ENCODE measurements at places on chromosomes 12 and 14.
A peak's percentile ranks its signal among the peaks of the same experiment; 100 is the strongest.

DNA sequence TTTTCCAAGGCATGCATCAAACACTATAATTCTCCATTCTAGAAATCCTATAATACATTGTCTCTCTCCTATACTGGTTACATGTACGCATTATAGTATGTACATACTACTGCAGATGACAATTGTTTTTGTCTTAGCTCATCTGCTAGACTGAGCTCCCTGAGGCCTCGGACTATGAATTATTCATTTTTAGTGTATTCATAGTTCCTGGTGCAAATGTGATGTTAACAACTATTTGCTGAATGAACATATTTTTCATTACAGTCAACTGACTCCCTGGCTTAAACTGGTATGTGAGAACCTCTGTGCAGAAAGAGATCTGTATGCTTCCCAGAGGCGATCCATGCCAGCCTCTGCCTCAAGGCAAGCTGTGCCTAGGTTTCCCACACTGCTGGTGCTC lies 91.8 kb upstream of the PARP11 start:
- H3K4me3 ChIP-seq: no peak overlapping the region
- no peak for DNase-seq
- H3K36me3 ChIP-seq: no peaks in the 10 kb centered on the region

DNA sequence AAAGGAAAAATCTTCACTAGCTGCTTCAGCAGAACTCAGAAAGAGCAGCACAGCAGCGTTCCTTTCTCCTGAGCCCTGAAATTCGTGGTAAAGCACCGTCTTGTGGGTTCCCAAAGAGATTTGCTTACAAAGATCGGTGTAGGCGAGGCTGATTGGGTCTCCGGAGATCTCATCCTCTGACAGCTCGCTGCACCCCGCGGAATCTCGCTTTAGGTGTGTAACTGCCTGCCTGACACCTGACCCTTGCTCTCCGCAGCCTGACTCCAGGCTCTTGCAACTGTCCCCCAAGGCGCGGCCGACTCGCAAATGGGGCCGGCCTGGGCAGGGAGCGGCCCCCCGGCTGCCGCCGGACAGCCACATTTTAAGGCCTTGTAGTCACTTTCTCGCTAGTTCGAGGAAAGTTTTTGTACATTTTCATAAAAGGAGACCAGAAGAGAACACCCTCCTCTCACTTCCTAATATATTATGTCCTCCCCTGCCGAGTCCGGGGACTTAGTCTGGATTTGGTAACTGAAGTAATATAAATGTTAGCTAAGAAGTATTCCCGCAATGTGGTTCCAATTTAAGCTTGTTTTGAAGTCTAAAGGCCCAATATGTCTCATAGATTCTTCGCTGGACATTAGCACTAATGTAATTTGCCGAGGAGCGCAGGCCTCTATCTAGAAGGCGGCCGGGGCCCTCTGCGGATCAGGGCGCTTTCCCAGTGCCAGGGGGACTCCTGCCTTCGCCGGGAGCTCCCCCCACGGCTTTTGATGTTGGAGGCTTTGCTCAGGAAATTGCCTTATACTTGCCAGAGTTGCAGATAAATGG lies 177.3 kb upstream of the CDKN3 start:
- no peaks in the 10 kb centered on the region for H3K4me1 ChIP-seq
- no peak overlapping the region for H3K4me3 ChIP-seq
- no peak for DNase-seq
- no peaks in the 10 kb centered on the region for H3K36me3 ChIP-seq

DNA sequence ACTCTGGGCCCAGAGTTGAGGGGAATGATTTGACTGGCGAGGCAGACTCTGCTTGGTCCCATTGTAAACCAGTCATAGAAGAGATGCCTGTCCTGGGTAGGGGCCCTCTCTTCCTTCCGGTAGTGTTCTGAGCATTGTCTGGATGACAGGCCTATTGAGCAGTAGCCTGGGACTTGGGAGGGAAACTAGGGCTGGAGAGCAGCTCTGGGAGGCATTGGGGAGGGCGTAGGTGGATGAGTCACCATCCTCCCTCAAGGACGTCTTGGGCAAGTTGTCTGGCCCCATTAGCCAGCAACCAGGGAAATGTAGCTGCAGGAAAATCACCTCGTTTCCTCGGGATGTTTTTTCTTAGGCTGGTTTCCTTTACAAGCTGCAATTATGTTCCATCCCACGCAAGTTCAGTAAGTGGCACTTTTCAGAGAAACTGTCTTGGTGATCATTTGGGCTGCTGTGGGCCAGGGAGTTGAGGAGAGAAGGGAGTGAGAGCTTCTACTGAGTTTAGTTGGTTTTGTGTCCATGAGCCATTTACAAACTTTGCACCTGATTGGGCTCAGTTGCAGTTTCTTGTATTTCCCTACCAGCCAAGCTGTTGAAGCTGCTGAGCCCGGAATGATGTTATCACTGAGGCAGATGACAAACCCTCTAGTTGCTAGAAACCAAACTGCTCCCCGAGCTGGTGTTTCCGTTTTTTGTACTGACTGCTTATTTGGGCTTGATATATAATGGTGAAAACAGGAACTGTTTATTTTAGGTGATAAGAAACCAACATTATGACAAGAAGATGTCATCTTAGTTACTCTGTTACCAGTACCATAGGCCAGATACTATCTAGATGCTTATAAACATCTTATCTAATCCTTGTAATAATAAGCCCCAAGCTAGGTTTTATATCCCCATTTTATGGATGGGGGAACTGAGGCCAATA lies 147.6 kb downstream of the CHST11 start:
- H3K4me1 ChIP-seq: peaks cover 28% of the 10 kb centered on the region
- H3K4me3 ChIP-seq: no peak overlapping the region
- no peaks in the 10 kb centered on the region for H3K36me3 ChIP-seq
- H3K27ac ChIP-seq: peak overlapping the region; percentile 95
- peak; percentile 88 for DNase-seq

- no peak for DNase-seq
- H3K36me3 ChIP-seq: no peaks in the 10 kb centered on the region
- no peaks in the 10 kb centered on the region for H3K4me1 ChIP-seq
- H3K27me3 ChIP-seq: no peaks in the 10 kb centered on the region
- H3K4me3 ChIP-seq: no peak overlapping the region
These were observed 95.2 kb downstream of the EGLN3 start for GRCh38 chr14:33855672-33856071.

DNA sequence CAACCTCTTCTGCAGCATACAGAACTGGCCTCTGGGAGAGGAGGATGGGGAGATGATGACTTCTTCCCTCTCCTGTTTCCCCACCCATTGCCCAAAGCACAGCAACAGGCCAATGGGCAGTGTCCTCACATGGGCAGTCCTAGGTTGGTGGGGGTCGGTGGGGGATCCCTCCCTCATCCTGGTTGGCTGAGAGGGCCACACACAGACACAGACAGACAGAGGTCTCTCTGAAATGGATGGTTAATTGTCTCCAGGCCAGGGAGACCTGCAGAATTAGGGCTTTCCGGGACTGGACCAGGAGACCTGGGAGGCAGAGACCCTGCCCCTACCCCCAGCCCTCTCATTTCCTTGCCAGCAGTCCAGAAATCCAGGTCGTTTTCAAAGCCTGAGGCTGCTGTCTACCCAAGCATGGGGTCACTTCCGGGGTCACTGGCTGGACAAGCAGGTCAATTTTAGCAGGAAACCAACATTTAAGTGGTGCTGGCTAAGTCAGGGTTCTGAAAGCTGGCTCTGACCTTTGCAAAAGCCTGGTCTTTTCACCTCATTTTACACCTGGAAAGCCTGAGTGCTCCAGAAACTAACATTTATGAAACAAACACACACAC lies 48.6 kb upstream of the TBX3 start:
- H3K4me1 ChIP-seq: no peaks in the 10 kb centered on the region
- no peak overlapping the region for H3K4me3 ChIP-seq
- H3K27ac ChIP-seq: no peak overlapping the region

GRCh38 chr14:65594153-65594881 lies 181.8 kb downstream of the FUT8 start:
- no peaks in the 10 kb centered on the region for H3K27me3 ChIP-seq
- H3K36me3 ChIP-seq: 0 out of 2 replicates have a peak, but pooled peaks cover 3% of the 10 kb centered on the region
- no peak overlapping the region for H3K27ac ChIP-seq
- no peak overlapping the region for H3K4me3 ChIP-seq

DNA sequence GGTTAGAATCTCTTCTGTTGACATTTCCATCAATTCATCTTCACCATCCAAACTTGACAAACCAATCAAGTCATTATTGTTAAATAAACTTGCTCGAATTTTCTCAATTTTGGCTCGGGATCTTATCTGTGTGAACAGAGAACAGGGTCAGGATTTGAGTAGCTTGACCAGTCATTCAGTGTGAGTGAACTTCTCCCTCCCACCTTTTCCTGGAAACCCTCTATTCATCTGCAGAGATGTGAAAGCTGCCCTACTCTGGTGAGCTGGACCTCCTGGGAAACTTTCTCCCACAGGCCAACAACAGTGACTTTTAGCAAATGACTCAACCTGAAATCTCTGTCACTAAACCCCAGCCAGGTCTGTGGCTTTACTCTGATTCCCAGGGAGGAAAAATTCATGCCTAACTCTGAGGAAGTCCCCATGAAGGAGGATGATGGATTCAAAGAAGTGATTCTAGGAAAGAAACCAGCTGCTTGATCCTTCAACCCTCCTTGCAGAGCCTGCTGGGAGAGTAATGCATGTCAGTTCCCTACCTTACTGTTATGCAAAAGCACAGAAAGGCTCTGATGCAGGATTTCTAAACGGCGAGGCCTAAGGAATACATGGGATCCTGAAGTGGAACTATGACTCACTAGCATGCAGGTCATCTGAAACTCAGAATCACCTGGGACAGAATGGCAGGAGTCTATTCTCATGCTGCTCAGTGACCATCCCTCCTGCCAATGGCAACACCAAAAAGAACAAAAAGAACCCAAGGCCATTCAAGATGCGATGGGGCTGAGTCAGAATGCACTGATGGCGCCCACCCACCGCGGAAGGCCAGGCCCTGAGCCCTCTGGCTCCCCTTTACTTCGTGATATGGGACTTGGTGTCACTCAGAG lies 58.0 kb downstream of the TRAFD1 start:
- H3K36me3 ChIP-seq: peaks cover 16% of the 10 kb centered on the region
- no peaks in the 10 kb centered on the region for H3K4me1 ChIP-seq
- H3K4me3 ChIP-seq: no peak overlapping the region
- no peak for DNase-seq
- no peak overlapping the region for H3K27ac ChIP-seq

DNA sequence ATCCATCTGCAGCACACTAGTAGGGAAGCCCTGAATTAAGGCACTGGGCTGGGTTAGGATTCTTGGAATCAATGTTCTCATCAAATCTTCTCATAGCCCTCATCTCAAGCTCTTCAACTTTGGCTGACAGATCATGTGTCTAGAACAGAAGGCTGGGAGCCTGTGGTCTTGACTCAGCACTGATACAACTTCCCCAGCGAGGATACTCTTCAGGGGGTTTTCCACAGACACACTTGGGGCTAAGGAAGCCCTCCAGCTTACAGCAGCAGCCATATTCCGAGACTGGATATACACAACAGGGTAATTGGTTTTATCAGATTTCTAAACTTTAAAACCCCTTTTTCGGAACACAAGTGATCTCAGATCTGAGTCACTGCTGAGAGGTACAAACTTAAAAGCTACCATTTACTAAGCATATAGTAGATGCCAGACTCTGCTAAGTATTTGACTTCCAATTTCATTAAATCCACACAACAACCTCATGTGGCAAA lies 3.5 kb downstream of the FMNL3 start:
- no peaks in the 10 kb centered on the region for H3K36me3 ChIP-seq
- no peak for DNase-seq
- H3K27me3 ChIP-seq: no peaks in the 10 kb centered on the region
- H3K27ac ChIP-seq: no peak overlapping the region
- peaks cover 7% of the 10 kb centered on the region for H3K4me1 ChIP-seq

DNA sequence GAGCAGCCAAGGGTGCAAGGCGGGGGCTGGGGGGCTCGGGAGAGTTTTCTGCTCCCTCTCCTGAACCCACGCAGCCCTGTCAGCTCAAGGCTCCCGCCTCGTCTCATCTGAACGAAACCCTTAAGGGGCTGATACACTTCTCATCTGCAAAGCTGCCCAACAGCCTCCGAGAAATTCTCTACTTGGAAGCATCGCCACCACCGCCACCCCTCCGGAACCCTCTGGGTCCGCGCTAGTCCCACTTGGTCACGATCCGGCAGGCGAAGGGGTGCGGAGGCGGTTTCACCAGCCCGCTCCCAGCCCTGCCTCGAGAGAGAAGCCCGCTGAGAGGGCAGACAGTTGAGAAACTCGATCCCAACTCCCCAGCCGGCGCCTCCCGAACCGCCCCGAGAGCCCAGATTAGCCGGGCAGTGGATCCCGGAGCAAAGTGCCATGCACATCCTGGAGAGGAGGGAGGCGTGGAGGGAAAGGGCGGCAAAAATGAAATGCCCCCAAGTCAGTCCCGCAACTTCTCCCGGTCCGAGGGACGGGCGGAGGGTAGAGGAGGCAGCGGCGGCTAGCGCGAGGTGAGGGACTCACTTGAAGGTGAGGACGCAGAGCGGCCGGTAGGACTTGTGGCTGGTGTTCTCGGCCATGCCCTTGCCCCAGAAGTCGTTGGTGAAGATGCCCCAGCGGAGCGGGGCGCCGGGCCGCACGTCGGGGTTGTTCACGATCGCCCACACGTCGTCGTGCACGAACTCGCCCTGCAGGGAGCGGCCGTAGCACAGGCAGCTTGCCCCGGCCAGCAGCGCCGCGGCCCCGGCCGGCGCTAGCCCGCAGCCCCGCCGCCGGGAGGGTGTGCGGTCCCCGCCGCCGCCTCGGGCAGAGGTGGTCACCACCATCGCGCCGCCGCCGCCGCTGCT lies 620 bp downstream of the TMTC1 start:
- H3K36me3 ChIP-seq: no peaks in the 10 kb centered on the region
- peak; percentile 29 for DNase-seq
- H3K27ac ChIP-seq: peak overlapping the region; percentile 54
- peak overlapping the region; percentile 56 for H3K4me3 ChIP-seq
- peaks cover 5% of the 10 kb centered on the region for H3K4me1 ChIP-seq

GRCh38 chr14:95137804-95138167 lies 19.5 kb downstream of the DICER1 start:
- peaks cover 24% of the 10 kb centered on the region for H3K4me1 ChIP-seq
- DNase-seq: no peak
- peaks cover 34% of the 10 kb centered on the region for H3K36me3 ChIP-seq
- no peak overlapping the region for H3K27ac ChIP-seq

DNA sequence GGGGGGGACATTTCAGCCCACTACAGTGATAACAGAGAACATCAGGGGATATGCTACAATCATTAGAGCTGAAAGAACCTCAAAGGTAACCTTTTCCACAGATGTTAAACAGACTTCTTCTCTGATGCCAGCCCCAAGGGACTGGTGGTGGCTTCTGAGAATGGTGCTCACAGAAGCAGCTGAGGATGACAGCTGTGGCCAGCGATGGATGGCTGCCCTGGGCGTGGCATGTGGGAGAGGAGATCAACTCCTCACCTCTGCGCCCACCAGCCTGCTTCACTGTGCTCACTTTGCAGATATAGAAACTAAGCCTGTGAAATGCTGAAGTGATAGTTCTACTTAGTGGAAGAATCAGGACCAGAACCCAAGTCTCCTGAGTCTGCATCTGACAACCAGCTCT lies 33.0 kb downstream of the FOXN3 start:
- H3K27ac ChIP-seq: no peak overlapping the region
- no peaks in the 10 kb centered on the region for H3K4me1 ChIP-seq
- no peak overlapping the region for H3K4me3 ChIP-seq
- H3K27me3 ChIP-seq: no peaks in the 10 kb centered on the region
- no peak for DNase-seq

- H3K4me1 ChIP-seq: peaks cover 27% of the 10 kb centered on the region
- peak; percentile 49 for DNase-seq
- H3K27me3 ChIP-seq: no peaks in the 10 kb centered on the region
- peaks cover 14% of the 10 kb centered on the region for H3K36me3 ChIP-seq
- no peak overlapping the region for H3K4me3 ChIP-seq
These were observed 25.7 kb upstream of the LRP1-AS start for GRCh38 chr12:57173089-57173488.

GRCh38 chr12:69644511-69644910 lies 33.8 kb upstream of the LRRC10 start:
- H3K27me3 ChIP-seq: no peaks in the 10 kb centered on the region
- H3K27ac ChIP-seq: no peak overlapping the region
- no peaks in the 10 kb centered on the region for H3K36me3 ChIP-seq
- no peak for DNase-seq
- no peak overlapping the region for H3K4me3 ChIP-seq
- H3K4me1 ChIP-seq: peaks cover 6% of the 10 kb centered on the region
